C1 segment of cervical spinal cord (tissue), 14 donors: ENCODE measurements at places on chromosomes 5 and 9.

GRCh38 chr5:1831677-1832313 is 30.6 kb downstream of the NDUFS6 start:
- no peak for DNase-seq

GRCh38 chr5:145244251-145244650 is 590.9 kb downstream of the PRELID2 start:
- DNase-seq: no peak

- no peak for DNase-seq
These were observed 51.7 kb downstream of the SH3GL2 start for GRCh38 chr9:17630531-17630949.

GRCh38 chr9:77099388-77099787 is 77.9 kb upstream of the VPS13A start:
- no peak for DNase-seq

DNA sequence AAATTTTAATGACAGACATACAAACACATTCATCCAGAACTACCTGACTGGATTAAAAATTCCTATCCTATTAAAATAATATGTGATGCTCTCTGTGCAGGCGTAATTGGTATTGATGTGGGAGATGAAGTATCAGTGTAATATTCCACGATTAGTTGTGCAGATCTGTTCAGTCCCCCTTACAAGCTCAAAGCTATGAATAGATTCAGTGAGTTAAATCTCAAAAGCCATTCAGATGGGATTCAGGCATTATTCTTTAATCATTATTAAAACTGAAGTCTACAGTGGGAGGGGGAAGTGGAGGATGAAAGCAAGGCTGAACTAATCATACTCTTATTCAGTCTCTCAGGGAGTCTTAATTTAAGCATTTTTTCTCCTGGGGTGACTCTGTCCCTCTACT is 855.8 kb downstream of the EFNA5 start:
- DNase-seq: no peak

GRCh38 chr9:96856363-96857286 is 2.3 kb upstream of the ZNF782 start:
- DNase-seq: no peak

DNA sequence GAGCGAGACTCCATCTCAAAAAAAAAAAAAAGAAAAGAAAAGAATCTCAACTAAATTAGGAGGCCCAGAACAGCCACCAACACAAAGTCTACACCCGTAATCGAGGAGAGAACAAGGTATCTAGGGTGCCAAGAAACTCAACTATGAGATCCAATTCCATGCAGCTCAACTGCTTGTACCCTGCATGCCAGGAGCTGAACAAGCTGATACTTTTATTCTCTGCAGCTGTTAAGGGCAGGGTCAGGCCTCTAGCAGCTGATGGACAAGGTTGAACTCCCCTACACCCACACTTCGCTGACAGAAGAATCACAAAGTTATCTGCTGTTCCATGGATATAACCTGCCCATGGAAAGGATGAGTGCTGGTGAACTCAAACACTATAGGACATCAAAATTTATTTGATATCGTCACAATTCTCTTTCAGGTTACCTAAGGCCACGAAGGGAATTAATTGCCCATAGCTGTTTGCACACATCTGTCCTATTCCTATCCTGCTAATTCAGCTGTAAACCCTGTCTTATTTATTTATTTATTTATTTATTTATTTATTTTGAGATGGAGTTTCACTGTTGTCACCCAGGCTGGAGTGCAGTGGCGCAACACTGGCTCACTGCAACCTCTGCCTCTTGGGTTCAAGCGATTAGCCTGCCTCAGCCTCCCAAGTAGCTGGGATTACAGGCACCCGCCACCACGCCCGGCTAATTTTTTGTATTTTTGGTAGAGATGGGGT is 20.7 kb downstream of the UBAP2 start:
- no peak for DNase-seq

DNA sequence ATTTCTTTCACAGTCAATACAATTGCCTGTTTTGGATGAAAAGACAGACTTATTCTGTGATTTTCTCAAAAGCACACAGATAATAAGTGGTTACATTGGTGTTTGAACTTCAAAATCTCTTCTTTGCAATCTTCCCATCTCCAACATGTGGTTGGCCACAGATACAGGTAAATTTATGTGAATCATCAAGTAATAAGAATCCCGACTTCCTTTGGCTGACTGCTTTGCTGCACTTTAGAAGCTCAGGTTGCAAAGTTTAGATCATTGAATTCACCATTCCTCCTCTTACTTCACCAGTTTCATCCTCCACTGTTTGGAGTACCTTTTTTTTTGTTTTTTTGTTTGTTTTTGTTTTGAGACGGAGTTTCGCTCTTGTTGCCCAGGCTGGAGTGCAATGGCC is 56.5 kb upstream of the ADRB2 start:
- no peak for DNase-seq

- no peak for DNase-seq
These were observed 19.7 kb downstream of the RIOK2 start for GRCh38 chr5:97163360-97163764.

- no peak for DNase-seq
These were observed 20.2 kb downstream of the EEIG1 start for GRCh38 chr9:127960410-127961154.

DNA sequence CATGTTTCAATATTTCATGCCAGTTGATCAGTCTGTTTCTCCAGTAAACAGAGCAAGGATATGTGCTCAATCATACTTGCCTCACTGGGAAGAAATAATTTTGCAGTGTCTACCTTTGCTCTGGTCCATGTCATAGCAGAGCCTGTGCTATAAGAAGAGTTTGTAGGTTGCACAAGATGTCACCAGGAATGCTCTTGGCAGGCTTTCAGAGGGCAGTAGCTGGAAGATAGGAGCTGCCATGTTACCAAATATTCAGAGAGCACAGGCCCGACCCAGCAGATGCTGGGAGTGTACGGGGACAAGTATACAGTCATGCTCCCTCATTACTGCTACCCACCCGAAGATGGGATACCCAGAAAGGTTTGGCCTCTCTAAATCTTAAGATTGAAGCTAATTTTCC is 102.7 kb downstream of the UGCG start:
- DNase-seq: no peak

DNA sequence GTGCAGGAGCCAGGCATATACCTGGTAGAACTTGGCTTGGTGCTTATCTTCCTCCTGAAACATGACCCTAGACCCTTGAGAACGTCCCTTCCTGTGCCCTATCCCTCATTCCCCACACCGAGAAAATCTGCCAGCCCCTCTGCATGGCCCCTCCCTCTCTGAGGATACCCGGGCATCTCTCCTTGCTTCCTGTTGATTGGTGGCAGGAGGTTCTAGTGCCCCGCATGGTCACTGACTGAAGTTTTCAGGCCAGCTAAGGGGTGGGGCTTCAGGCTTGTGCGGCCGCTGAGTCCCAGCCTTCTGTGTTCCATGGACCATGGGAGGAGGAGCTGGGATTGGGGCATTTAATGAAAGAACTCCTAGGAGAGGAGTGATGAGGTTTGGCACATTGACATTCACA is 22.8 kb downstream of the IGIP start:
- DNase-seq: no peak

DNA sequence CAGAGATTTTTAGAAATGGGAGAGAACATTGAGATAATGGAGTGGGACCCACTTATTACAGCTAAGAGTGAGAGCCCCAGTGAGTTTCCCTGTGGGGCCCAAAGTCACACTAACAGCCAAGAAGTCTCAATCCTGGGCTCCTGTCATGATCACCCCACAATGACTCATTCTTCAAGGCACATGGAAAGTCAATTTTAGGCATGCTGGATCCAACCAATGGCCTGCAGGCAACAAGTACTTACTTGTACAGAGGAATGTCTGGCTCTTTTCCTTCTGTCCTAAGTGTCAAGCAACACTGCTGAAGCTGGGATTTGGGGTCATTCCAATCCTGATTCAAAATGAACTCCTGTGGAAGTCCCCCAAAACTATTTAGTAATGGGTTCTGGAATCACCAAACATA is 123.1 kb downstream of the DROSHA start:
- no peak for DNase-seq

DNA sequence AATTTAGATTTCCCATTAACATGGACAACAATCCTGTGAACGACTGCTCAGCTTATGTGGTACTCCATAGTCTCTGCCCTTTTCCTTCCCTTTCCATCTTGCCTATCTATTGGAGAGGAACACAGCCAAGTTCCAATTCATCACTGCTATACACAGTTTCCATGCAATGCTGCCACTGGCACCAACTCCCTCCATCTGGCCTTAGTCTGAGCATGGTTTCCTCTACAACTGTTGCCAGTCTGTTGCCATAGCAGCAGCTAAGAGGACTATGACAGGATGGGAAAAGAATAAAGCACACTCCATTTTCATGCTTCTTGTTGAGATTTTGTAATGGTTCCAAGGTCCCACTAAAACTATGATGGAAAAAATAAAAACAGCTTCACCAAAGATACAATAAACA is 189.0 kb downstream of the HCN1 start:
- DNase-seq: no peak

DNA sequence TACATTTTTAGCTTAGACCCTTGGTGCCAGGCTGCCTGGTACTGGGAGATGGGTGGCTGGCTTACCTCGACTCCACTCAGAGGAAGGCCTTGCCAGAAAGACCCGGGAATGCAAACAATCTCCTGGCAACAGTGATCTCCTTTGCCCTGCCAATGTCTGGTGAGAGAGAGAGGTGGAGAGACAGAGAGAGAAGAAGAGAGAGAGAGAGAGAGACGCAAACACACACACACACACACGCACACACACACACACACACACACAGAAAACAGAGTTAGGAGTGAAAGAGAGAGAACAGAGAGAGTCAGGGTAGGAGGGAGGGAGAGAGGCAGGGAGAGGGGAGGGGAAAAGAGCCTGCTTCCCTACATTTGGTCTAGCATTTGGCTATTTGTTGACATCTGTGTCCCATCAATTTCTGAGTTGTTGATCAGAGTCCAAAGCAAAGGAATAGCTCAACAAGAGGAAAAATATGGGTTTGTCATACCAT is 181.6 kb upstream of the MAP1B start:
- no peak for DNase-seq

DNA sequence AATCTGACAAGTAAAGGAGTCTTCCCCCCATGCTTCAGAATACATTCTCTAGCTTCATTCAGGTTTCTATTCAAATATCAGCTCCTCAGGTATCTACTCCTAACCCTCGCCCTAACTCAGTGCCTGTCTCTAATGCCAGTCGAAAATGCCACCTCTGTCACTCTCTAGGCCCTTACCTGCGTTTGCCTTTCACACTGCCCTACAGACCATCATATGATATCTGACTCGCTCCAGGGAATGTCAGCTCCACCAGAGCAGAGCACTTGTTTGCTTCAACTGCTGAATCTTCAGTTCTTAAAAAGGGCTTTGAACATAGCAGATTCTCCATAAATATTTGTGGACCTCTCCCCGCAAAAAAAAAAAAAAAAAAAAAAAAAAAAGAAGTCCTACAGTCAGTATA is 46.7 kb downstream of the ADRB2 start:
- no peak for DNase-seq

- no peak for DNase-seq
These were observed 16.8 kb downstream of the TXNDC8 start for GRCh38 chr9:110320651-110321445.

- no peak for DNase-seq
These were observed 43.5 kb upstream of the MPDZ start for GRCh38 chr9:13322828-13323550.

DNA sequence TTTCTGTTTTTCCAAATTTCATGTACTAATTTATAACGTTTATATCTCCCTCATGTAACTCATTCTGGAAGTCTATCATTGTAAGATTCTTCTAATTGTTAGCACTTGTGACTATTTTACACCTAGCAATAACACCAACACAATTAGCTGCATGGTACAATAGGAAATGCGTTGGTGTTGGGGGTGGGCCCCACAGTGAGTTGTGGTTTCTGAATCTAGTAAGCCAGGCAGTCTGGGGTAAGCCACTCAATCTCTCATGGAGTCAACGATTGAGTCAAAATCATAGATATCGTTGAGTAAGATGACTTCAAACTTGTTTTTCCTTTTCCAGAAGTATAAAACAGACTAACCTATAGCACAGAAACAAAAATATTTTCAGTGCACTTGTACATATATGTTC is 30.0 kb downstream of the IRX1 start:
- DNase-seq: no peak
